ENCODE measurements at places on chromosomes 5 and 9.

GRCh38 chr5:40799258-40799657, 1.1 kb upstream of the PRKAA1 start:
- DNase-seq = no peak

DNA sequence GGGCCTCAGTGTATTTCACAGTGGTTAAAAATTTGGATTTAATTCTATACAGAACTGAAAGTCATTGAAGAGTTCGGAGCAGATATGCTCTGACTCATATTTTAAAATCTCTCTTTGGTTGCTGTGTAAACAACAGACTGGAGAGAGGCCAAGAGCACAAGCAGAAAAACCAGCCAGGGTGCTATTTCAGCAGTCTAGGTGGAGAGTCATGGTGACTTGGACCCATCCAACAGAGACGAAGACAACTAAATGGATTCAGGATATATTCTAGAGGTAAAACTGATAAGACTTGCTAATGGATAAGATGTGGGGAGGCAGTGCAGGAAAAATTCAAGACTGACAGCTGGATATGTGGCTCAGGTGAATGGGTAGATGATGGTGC, 168.9 kb downstream of the MAPKAP1 start:
- DNase-seq = no peak

DNA sequence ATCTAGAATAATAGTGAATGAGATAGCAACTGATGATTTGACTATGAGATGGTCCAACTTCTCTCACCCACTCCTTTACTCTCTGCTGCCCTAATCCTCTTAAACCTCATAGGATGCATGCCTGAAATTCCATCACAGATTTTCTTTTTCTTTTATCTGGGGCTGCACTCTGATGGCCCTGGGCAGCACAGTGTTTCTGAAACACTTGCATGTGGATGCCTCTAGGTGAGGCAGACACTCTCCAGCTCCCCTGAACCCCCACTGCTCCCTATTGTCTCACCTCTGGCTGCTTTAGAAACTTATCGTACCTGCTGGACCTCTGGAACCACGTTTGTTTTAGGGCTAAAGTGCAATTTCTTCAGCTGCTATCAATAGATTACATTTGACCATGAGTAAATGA, 67.5 kb downstream of the HTR4 start:
- peak; percentile 41 for DNase-seq

GRCh38 chr9:114205171-114206015, 50.1 kb downstream of the COL27A1 start:
- DNase-seq = no peak

GRCh38 chr5:158487156-158487555, 612.6 kb downstream of the EBF1 start:
- no peak for DNase-seq

DNA sequence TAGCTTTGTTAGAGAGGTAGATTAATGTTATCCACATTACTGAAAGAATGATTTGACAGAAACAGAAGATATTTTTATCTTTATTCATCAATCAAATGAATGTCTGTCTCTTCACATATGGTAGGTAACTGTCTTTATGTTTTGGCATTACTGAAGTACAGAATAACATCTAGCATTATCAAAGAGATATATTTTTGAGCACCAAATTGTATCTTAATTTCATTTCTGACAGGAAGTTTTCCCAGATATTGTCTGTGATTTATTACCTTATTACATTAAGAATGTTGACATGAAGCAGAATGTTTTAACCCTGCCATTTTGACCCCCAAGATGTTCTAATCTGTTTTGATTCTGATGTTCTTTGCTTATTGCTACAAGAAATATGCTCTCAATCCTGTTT, 20.3 kb downstream of the CNTRL start:
- no peak for DNase-seq

- DNase-seq = no peak
Measured at GRCh38 chr5:17225520-17225919, 8.1 kb downstream of the BASP1 start.

GRCh38 chr5:170293273-170293672, 4.3 kb downstream of the LCP2 start:
- DNase-seq = no peak

DNA sequence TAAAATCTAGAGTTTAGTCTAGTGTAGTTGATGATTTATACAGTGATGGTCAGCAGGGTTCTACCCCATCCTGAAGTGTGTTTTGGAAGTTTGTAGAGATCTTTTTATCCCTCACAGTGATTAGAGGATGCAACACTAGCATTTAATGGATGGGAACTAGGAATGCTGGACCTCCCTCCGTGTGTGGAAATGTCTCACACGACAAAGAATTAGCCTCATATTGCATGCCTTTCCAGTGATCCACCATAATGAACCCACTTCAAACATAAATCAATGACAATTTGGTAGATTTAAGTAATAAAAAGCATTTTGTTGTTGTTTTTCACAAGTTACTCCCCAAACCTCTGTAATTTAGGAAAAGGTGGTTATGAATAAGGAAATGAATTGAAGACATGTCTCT, 82.5 kb upstream of the LMNB1 start:
- no peak for DNase-seq

- no peak for DNase-seq
Measured at GRCh38 chr5:111726986-111727385, 30.0 kb downstream of the NREP start.

GRCh38 chr5:1763548-1763911, 36.1 kb downstream of the MRPL36 start:
- peak; percentile 76 for DNase-seq

DNA sequence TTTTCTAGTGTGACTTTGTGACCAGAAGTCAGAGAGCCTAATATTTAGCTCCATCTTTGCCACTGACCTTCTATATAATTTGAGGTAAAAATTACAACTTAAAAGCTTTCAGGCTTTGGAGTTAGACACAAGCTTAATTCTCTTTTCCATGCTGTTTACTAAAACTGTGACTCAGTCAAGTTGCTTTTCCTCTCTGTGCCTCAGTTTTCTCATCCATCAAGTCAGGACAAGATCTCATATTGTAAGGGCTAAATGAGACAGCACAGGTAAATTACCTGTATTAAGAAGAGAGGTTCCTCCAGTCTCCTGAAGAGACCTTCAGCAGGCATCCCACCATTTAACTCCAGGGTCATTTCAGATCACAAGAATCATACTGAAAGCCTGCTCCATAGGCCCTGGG, 339.2 kb downstream of the ASTN2 start:
- DNase-seq = no peak

DNA sequence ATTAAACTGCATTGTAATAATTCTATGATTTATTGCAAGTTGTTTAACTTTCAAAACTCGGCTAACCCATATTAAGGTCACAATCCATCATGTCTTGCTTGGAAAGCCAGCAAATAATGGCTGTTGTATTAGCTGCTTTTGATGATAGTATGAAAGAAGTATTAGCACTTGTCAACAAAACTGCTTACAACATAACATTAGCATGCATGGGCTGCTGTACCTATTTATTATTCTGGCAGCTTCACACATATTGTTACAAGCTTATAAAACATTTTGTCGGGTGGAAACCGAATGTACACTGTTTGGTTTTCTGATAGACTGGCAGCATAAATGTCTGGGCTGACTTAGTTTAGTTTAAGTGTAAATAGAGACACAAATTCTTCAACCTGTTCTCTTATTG, 378.3 kb downstream of the KIAA0825 start:
- DNase-seq = no peak

- DNase-seq = no peak
Measured at GRCh38 chr9:122091682-122092592, 1.2 kb downstream of the TTLL11 start.

DNA sequence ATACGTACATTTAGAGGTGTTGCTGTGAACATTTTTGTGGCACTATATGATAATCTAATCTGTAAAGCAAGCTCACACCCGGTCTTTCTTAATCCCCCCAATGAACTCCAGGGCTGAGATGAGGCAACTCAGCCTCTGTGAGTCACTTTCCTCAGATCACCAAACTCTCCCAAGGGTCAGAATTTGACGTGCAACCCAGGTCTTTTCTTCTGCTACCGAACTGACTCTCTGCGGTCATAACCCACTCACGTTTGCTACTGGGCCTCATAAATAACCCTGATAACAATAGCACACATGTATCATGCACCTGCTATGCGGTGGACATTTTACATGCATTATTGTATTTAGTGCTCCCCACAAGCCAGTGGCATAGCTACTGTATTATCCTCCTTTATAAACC, 153.1 kb downstream of the DROSHA start:
- DNase-seq = no peak

DNA sequence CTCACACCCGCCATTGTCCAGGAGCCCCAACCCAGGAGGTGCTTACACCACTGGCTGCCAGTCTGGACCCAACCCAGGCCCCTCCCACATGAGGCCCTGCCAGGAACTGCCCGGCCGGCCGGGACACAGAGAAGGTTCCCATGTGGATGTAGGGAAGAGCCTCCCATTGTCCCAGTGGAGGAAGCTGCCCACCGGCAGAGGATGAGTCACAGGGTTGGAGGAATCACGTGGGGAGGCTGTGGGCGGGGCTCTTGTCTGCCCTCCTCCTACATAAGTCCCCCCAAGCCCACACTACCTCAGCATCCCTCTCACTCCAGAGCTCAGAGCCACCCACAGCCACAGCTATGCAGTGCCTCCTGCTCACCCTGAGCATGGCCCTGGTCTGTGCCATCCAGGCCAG, 26.1 kb downstream of the PAEP start:
- no peak for DNase-seq

DNA sequence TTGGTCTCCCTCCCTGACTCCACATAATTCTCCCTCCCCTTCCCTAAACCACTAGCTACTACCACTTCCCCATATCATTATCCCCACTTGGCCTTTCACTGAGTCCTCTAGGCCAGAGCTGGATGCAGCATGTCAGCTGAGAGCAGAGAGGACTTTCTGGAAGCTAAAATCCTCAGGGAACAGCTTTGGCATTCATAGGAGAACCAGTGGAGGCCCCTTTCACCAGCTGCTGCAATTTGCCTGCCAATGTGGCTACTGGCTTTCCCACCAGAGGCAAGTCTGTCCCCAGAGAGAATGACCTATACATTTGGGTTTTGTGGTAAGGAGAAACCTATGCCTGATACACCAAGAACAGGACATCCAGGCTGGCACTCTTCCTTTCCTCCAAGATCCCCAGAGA, 14.4 kb downstream of the FAM219A start:
- no peak for DNase-seq

DNA sequence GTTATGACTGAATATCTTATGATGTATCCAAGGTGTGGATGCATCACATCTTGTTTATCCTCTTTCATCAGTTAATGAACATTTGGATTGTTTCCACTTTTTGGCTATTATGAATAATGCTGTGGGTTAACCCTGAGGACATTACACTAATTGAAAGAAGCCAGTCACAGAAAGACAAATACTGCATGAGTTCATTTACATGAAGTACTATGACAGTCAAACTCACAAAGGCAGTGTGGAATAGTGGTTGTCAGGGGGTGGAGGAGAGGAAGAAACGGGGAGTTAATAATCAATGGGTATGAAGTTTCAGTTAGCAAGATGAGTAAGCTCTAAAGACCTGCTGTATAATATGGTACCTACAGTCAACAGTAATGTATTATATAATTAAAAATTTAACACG, 409.4 kb upstream of the CTNND2 start:
- no peak for DNase-seq

GRCh38 chr9:130884542-130885483, 11.8 kb downstream of the QRFP start:
- DNase-seq = no peak
